Tibial artery (tissue), 4 donors: ENCODE measurements at places on chromosomes 6 and 20.

DNA sequence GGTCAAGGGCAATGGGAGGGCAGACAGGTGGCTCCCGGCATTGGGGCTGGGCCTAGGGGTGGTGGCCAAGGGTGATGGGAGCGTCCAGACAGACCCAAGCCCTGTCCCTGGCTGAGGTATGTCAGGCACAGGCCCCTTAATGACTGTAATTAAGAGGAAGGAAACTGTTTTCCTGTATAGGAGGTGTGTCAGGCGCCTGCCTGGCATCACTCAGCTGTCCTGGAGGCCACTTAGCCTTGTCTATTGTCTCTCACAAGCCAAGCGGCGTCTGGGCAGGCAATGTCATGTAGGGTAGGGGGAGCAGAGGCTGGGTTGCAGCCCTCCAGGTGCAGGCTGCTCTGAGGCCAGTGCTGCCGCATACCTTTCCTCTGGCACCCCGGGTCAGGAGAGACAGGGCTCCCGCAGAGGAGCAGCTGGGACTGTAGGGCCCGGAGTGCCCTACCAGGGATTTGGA is 3.9 kb upstream of the FAM83C start:
- H3K36me3 ChIP-seq = no peaks in the 10 kb centered on the region
- no peak overlapping the region for H3K4me3 ChIP-seq
- DNase-seq = no peak
- H3K4me1 ChIP-seq = no peaks in the 10 kb centered on the region

GRCh38 chr6:35079311-35080000 is 61.7 kb downstream of the TCP11 start:
- H3K4me3 ChIP-seq = no peak overlapping the region
- no peaks in the 10 kb centered on the region for H3K4me1 ChIP-seq
- no peak overlapping the region for H3K27ac ChIP-seq
- peak; percentile 62 for DNase-seq

DNA sequence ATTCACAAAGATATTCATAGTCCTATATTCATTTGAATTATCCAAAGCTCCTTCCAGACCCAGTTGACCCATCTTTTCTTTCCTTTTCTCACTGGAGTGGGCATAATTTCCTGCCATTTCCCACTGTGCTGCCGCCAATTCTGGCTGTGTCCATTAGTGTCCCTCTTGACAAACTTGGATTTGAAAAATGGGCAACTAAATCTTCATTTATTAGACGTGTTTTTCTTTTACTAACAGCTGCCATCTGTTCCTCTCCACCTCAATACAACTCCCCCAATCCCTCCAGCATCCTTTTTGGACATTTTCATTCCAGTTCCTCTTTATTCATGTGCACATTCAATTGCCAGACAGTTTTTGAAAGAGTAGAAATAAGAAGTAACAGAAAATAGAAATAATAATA is 90.5 kb downstream of the PCSK2 start:
- no peaks in the 10 kb centered on the region for H3K36me3 ChIP-seq
- no peak overlapping the region for H3K27ac ChIP-seq
- H3K4me3 ChIP-seq = no peak overlapping the region

GRCh38 chr6:144653885-144654505 is 368.9 kb downstream of the UTRN start:
- H3K4me3 ChIP-seq = no peak overlapping the region
- no peaks in the 10 kb centered on the region for H3K27me3 ChIP-seq
- no peaks in the 10 kb centered on the region for H3K4me1 ChIP-seq
- no peak overlapping the region for H3K27ac ChIP-seq
- no peaks in the 10 kb centered on the region for H3K36me3 ChIP-seq

DNA sequence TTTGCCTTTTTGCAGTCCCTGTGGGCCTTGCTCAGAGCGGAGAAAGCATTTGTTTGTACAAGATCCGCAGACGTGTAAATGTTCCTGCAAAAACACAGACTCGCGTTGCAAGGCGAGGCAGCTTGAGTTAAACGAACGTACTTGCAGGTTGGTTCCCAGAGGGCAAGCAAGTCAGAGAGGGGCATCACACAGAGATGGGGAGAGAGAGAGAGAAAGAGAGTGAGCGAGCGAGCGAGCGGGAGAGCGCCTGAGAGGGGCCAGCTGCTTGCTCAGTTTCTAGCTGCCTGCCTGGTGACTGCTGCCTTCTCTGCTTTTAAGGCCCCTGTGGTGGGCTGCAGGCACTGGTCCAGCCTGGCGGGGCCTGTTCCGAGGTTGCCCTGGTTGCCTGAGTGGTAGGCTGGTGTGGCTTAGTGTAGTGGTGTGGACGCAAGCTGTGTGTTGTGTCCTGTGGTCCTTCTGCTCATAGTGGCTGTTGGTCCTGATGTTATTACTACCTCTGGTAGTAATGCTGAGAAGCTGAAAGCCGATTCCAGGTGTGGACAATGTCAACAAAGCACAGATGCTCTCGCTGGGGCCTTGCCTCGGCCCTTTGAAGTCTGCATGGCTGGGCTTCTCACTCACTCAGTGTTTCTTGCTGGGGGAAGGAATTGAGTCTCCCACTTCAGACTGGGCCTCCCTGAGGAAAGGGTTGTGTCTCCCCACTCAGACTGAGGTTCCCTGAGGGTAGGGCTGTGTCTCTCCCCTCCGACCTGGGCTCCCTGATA is 12.1 kb downstream of the VEGFA start:
- no peak for DNase-seq
- no peak overlapping the region for H3K4me3 ChIP-seq
- no peaks in the 10 kb centered on the region for H3K4me1 ChIP-seq
- peaks cover 87% of the 10 kb centered on the region for H3K36me3 ChIP-seq
- H3K27me3 ChIP-seq = no peaks in the 10 kb centered on the region
- H3K27ac ChIP-seq = no peak overlapping the region

DNA sequence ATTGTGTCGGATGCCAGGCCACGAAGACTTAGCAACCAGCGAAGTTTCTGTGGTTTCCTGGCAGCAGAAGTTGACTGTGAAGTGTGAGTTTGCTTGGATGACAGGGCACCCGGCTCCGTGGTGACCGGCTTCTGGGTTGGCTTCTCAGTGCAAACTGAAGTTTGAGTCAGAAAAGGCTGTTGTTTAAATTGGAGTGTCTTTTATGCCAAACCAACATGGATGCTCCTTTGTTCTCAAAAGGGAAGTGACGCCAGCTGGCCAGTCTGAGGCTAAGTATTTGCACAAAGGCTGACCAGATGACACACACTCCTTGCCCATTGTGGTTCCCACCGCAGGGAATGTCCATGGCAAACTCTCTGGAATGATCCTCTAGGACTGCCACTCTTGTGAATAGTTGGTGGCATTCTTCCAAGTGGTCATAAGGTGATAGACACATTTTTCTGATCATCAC is 164.8 kb upstream of the QKI start:
- DNase-seq = no peak
- H3K4me3 ChIP-seq = no peak overlapping the region
- no peaks in the 10 kb centered on the region for H3K36me3 ChIP-seq
- no peak overlapping the region for H3K27ac ChIP-seq
- no peaks in the 10 kb centered on the region for H3K27me3 ChIP-seq

- H3K4me3 ChIP-seq = no peak overlapping the region
- no peaks in the 10 kb centered on the region for H3K4me1 ChIP-seq
- H3K27me3 ChIP-seq = peaks cover 13% of the 10 kb centered on the region
- no peak for DNase-seq
Measured at GRCh38 chr6:7033202-7033601, 74.6 kb upstream of the RREB1 start.

DNA sequence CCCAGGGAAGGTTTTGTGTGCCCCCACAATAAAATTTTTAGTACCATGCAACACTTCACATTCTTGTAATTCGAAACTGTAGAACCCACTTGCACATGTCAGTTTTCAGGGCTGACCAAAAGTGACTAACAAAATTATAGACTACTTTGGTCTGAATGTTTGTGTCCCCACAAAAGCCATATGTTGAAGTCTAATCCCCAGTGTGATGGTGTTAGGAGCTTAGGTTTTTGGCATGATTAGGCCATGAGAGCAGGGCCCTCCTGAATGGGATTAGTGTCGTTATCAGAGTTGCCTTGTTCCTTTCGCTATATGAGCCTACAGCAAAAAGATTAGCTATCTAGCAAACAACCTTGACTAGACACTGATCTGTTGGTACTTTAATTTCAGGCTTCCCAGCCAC is 49.0 kb upstream of the TENT5A start:
- no peaks in the 10 kb centered on the region for H3K4me1 ChIP-seq
- H3K36me3 ChIP-seq = no peaks in the 10 kb centered on the region
- H3K27ac ChIP-seq = no peak overlapping the region
- H3K27me3 ChIP-seq = no peaks in the 10 kb centered on the region
- no peak overlapping the region for H3K4me3 ChIP-seq

GRCh38 chr6:168581236-168581635 is 140.3 kb downstream of the SMOC2 start:
- H3K4me1 ChIP-seq = peaks cover 8% of the 10 kb centered on the region
- no peak overlapping the region for H3K4me3 ChIP-seq
- DNase-seq = peak; percentile 28
- no peak overlapping the region for H3K27ac ChIP-seq
- H3K27me3 ChIP-seq = no peaks in the 10 kb centered on the region
- no peaks in the 10 kb centered on the region for H3K36me3 ChIP-seq

- no peaks in the 10 kb centered on the region for H3K27me3 ChIP-seq
- H3K4me3 ChIP-seq = no peak overlapping the region
- no peak overlapping the region for H3K27ac ChIP-seq
- peaks cover 23% of the 10 kb centered on the region for H3K36me3 ChIP-seq
- no peaks in the 10 kb centered on the region for H3K4me1 ChIP-seq
Measured at GRCh38 chr6:42628604-42629003, 64.8 kb downstream of the UBR2 start.

- no peak overlapping the region for H3K27ac ChIP-seq
- no peak overlapping the region for H3K4me3 ChIP-seq
- H3K27me3 ChIP-seq = no peaks in the 10 kb centered on the region
- no peak for DNase-seq
- no peaks in the 10 kb centered on the region for H3K4me1 ChIP-seq
- H3K36me3 ChIP-seq = peaks cover 76% of the 10 kb centered on the region
Measured at GRCh38 chr6:152371775-152372174, 265.4 kb downstream of the SYNE1 start.

- no peak overlapping the region for H3K4me3 ChIP-seq
- no peaks in the 10 kb centered on the region for H3K4me1 ChIP-seq
- H3K27ac ChIP-seq = no peak overlapping the region
- no peak for DNase-seq
- H3K36me3 ChIP-seq = no peaks in the 10 kb centered on the region
Measured at GRCh38 chr20:14069796-14070195, 74.5 kb downstream of the MACROD2 start.

GRCh38 chr20:58877050-58877975 is 24.8 kb downstream of the GNAS start:
- no peaks in the 10 kb centered on the region for H3K27me3 ChIP-seq
- DNase-seq = no peak
- no peaks in the 10 kb centered on the region for H3K36me3 ChIP-seq

DNA sequence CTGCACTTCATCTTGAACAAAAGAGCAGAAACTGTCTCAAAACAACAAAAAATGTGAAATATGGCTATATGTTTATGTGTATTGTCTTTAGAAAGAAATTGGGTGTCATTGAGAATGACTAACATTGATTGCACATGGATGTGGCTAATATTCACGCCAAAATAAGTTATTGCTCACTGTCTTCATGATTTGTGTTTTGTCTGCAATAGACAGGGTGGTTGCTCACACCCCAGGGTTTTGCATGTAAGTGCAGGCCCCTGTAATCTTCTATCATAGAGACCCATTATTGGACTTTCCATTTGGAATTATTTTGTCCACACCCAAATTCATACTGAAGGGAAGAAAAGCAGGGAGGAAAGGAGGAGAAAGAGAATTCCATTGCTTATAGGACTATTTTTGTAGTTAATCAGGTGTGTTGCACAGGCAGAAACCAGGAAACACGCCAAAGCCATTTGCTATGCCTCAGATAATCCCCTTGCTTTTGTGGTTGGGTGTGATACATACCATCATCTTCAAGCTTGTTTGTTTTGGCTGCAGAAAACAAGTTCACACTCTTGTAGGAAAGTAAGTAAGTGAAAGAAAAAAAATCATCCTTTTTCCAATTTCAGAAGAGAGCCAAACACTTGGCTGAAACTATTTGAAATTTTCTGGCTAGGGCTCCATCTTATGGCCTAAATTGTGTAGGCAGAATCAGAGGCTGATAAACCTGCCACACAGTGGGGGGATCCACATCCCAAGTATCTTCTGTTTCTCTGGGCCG is 214.1 kb downstream of the COL12A1 start:
- H3K4me3 ChIP-seq = no peak overlapping the region
- H3K27me3 ChIP-seq = no peaks in the 10 kb centered on the region
- no peaks in the 10 kb centered on the region for H3K4me1 ChIP-seq
- no peak overlapping the region for H3K27ac ChIP-seq

GRCh38 chr6:21953831-21954801 is 342.7 kb downstream of the PRL start:
- DNase-seq = no peak
- peak overlapping the region; percentile 61 for H3K27ac ChIP-seq
- H3K27me3 ChIP-seq = no peaks in the 10 kb centered on the region
- no peaks in the 10 kb centered on the region for H3K4me1 ChIP-seq

DNA sequence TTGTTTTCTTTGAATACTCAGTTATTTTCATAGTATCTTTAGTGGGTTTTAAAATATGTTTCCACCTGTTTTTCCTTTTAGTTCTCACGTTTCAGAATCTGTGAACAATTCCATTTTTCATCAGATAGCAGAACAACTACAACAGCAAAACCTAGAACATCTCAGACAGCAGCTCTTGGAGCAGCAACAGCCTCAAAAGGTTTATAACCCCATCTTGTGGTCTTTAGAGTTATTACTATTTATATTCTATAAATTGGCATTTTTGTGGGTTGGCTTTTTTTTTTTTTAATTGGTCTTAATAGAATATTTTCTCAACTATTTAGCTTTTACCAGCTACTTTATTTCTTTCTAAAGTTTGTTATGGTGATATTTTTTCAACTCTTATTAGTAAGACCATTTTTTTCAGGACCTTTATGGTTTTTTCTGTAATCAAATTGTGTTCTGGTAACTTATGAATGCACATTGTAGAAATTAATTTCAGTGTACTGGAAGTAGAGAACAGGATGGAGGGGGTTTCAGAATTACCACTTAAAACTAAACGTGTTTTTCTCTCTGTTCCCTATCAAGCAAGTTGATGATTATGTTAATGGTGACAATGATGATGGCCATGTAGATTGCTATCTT is 72.2 kb downstream of the SCAF8 start:
- DNase-seq = no peak
- H3K27me3 ChIP-seq = no peaks in the 10 kb centered on the region
- peaks cover 20% of the 10 kb centered on the region for H3K4me1 ChIP-seq
- peaks cover 32% of the 10 kb centered on the region for H3K36me3 ChIP-seq
- no peak overlapping the region for H3K27ac ChIP-seq

- H3K27me3 ChIP-seq = no peaks in the 10 kb centered on the region
- H3K27ac ChIP-seq = no peak overlapping the region
- no peak overlapping the region for H3K4me3 ChIP-seq
- DNase-seq = no peak
- no peaks in the 10 kb centered on the region for H3K36me3 ChIP-seq
Measured at GRCh38 chr20:50758992-50759391, 27.6 kb downstream of the PARD6B start.

DNA sequence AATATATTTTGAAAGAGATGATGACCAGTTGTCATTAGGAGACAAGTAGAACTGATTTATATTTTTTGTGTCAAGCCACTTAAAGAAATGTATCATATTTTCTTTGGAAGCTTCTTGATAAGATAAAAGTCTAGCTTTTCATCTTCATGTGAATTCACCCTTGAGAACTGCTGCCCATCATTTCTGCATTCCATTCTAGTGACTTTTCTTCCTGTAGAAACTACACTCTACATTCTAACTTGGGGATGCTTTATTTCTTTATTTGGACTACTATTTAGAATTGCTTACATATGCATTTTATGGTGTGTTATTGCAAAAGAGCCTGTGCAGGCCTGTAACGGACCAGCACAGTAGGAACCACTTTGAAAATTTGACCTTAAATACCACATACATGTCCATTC is 335.0 kb upstream of the KCNQ5 start:
- H3K27ac ChIP-seq = no peak overlapping the region
- no peaks in the 10 kb centered on the region for H3K36me3 ChIP-seq
- H3K27me3 ChIP-seq = no peaks in the 10 kb centered on the region
- no peaks in the 10 kb centered on the region for H3K4me1 ChIP-seq
